Renal cortex interstitium (tissue), 15 donors: ENCODE measurements at places on chromosomes 2 and 18.

GRCh38 chr2:99597616-99598015 lies 107.8 kb upstream of the REV1 start:
- DNase-seq = no peak

DNA sequence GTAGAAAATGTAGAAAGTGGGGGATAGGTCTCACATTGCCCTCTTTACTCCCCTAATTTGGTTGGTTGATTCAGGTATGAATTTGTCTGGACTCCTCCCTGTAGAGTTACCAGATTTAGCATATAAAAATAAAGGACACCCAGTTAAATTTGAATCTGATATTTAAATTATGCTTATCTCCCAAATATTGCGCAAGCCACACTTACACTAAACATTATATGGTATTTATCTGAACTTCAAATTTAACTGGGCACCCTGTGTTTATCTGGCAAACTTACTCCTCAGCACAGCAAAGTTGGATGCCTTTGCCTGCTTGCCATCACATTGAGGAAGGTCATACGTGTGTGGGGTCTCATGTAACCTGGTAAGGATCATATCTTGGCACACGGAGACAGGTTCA lies 882.4 kb upstream of the FAM98A start:
- no peak for DNase-seq

- DNase-seq = no peak
Measured at GRCh38 chr18:77063260-77063659, 69.3 kb downstream of the MBP start.

- DNase-seq = no peak
Measured at GRCh38 chr2:128662051-128662471, 343.4 kb upstream of the HS6ST1 start.

- no peak for DNase-seq
Measured at GRCh38 chr18:36843199-36843598, 14.3 kb downstream of the KIAA1328 start.

DNA sequence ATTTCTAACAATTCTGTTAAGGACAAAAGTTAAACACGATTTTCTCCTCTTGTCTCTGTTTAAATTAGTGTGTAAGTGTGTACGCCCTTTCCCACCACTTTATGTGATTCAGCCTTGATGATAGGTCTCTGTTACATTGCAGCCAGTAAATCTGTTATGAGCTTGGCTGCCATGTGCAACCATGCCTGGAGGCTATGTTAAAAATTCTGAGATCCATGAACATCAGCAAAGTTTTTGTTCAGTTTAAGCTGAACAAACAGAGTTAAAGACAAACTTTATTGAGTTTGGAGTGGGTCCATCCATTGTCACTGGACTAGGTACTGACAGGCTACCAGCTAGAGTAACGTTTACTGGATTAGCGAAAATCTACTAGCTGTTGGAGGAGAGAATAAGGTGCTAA lies 110.4 kb downstream of the NCKAP5 start:
- no peak for DNase-seq

DNA sequence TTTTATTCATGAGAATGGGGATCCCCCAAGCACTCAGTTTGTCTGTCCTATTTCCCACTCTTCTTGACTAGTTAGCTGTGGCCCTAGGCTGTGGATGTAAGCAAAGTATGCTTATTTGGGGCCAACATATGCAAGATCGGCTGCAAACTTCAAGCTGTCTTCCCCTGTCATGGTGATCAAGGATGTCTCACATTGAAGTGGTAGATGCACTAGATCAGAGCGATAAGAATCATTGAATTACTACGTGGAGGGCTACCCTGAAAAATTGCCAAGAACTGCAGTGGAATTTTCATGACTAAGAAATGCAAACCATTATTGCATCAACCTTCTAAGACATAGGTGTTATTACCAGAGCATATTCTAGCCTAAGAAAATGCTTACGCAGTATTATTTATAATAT lies 527.4 kb downstream of the RNF144A start:
- no peak for DNase-seq

- DNase-seq = no peak
Measured at GRCh38 chr2:233489143-233489542, 77.4 kb downstream of the USP40 start.

GRCh38 chr2:142165790-142166189 lies 35.0 kb upstream of the LRP1B start:
- no peak for DNase-seq

GRCh38 chr2:168727904-168728470 lies 74.5 kb upstream of the NOSTRIN start:
- no peak for DNase-seq

DNA sequence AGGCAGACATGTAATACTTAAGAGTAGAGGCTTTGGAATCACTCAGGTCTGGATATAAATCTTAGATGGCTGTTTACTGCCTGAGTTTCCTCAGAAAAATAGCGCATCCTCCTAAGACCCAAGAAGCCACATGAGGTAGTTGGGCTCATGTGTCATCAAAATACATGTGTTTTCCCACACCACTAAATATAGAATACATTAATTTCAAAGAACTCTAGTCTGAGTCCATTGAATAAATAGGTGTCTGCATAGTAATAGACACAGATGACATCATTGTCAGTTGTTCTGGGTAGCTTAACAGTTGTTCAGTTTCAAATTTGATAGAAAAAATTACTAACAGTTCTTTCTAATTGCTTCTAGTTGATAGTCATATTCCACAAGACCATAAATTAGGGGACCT lies 9.6 kb downstream of the PPP1R1C start:
- DNase-seq = no peak

- DNase-seq = no peak
Measured at GRCh38 chr2:67783026-67783425, 279.8 kb downstream of the C1D start.

GRCh38 chr2:187574969-187575750 lies 20.9 kb upstream of the TFPI start:
- DNase-seq = no peak

- DNase-seq = no peak
Measured at GRCh38 chr2:168072626-168073303, 174.6 kb downstream of the STK39 start.

DNA sequence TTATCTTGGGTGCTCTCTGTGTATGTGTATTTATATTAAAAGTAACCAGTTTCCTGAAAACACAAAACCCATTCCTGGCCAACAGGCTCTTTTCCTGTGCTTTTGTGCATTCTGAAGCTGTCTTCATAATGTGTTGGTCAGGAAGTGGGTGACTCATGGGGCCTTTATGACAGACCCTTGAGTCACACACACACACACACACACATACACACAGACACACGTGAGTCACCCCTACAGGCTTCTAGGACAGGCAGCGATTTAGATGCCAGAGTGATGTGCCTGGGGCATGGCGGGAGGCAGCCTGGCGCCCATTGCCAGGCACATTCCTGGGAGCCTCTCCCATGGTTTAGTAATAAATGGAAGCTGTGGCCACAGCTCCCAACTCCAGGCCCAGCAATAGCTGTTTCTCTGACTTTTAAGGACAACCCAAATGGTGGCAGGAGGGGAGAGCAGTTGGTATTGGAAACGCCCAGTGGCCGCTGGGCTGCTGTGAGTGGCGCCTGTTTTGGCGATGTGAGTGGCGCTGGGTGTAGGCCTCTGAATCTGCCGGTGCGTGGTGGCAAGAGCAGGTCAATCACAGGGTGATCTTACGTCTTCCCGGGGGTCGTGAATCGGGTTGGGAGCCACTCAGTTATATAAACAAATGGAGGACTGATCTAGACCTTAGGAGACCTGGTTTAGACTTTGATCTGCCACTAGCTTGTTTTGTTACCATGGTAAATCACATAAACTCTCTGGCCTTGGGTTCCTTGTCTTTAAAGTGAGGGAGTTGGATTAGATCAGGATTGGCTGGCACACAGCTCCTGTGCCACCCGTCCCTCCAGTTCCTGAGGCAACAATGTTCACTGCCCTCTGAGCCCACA lies 150.7 kb upstream of the DLX2 start:
- no peak for DNase-seq

GRCh38 chr2:119202610-119203310 lies 20.9 kb upstream of the STEAP3 start:
- no peak for DNase-seq

DNA sequence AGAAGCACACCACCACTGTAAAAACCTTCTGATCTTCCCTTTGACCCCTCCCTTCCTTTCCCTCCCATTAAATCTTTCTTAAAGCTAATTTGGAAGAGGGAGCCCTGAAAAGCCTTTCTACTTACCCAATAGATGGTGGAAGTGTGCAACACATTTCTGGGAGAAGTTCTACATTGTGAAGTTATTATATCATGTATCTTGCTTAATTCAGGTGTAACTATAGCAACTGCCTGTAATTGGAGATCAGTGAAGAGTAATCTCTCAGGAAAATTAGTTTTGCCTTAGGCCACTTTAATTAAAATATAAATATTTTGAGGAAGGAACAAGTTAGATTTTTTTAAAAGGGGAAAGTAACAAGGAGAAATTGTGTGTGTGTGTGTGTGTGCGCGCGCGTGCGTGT lies 266.0 kb downstream of the SH3BP4 start:
- DNase-seq = no peak

DNA sequence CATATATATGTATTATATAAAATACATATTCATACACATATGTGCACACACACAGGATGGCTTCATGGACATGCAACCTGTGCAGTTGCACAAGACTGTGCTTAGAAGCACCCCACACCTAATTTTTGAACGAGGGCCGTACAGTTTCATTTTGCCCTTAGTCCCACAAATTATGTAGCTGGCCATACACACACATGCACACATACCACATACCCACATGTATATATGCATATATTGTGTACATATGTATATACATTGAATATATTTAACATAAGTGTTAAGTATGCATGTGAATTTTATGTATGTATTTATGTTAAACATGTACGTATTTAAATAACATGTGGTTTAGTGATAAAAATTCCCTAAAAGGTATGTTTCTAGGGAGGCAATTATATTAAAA lies 18.3 kb downstream of the GPATCH11 start:
- DNase-seq = no peak

DNA sequence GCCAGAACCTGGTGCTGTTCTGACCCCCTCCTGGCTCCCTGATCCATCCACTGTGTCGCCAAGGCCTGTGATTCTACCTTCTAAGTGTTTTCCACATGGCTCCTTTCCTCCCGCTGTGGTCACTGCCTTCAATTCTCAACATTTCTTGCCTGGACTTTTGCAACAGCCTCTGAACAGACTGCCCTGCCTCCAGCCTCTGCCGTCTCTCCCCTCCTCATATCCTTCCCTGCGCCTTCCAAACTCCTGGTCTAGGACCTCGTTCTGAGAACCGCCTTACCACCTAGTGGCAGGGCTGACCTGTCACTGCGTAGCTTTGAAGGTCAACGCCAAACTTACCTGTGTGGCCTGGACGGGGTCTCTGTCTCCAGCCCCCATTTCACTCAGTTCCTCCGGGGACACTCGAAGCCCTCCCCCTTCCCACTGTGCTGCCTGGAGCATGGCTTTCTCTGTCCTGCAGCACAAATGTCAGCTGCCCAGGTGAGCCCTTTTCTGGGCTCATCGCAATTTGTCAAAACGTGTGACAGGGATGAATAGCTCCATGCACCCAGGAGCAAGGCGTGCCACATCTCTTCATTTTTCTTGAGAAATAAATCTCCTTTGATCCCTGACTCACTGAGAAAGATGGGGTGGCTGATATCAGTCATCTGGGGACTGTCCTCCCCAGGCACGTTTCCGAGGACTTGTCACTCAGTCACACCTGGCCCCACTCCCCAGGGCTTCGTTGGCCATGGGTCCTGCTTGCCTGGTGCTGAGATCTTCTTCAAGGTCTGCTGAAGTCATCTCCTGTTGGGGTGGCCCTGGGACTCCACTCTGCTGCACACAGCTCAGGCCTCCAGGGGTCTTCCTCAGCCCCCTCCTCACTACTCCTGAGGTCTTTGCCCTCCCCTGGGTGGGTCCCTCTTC lies 46.7 kb downstream of the LDLRAD4 start:
- DNase-seq = no peak

GRCh38 chr18:808086-808485 lies 4.0 kb downstream of the YES1 start:
- no peak for DNase-seq

GRCh38 chr2:215486291-215487001 lies 50.6 kb upstream of the FN1 start:
- no peak for DNase-seq

DNA sequence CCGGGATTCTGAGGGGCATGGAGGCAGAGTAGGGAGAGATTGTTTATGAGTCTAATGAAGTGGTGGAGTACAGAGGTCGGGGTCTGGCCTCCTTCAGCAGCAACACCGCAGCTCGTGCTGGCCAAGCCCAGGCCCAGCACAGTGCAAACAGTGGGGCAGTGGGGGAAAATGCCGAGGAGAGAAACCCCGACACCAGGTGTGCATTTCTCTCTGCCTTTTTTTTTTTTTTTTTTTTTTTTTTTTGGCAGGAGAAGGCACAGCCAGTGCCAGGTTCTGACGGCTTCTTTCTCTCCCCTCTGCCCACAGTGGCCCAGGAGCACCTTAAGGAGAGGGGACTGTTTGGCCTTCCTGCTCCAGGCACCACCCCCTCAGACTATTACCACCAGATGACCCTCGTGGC lies 219.3 kb downstream of the GLI2 start:
- DNase-seq = no peak

- DNase-seq = no peak
Measured at GRCh38 chr2:64551851-64552250, 27.7 kb downstream of the AFTPH start.

GRCh38 chr18:62588217-62588616 lies 65.4 kb downstream of the ZCCHC2 start:
- no peak for DNase-seq

DNA sequence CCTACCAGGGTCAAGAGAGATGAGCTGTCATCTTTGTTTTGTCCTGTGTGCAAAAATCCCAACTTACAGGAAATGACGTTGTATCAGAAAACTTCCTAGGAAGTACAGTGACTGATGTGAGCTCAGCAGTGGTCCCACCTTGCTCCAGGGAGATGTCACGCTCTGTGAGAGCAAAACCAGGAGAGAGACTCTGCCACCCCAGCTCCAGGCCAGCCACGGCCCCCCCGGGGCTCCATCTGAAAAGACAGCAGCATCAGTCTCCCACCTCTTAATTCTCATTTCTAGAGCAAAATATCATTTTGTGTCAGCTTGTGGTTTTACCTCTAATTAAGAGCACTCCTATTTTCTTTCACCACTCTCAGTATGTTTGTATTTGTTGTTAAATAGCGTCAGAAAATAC lies 57.5 kb downstream of the MYL12B start:
- DNase-seq = no peak

DNA sequence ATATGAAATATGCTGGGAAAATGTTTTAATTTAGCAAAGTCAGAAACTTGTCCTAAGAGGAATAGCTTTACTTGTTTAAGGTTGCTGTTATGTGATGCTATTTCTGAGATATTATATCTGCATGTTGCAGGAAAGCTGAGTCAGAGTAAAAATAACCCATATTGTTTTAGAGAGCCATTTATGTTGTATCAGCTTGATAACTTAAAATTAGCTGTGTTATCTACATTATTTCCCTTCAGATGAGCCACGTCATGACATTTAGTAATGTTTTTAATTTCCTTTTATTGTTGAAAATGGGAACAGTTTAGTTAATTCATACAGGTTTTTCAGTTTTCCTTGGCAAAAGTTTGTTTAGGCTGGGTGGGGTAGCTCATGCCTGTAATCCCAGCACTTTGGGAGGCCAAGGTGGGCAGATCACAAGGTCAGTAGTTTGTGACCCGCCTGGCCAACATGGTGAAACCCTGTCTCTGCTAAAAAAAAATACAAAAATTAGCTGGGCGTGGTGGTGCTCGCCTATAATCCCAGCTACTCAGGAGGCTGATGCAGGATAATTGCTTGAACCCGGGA lies 55.8 kb downstream of the TTC27 start:
- no peak for DNase-seq

GRCh38 chr2:137968477-137969417 lies 4.5 kb downstream of the HNMT start:
- no peak for DNase-seq

GRCh38 chr2:54332386-54332785 lies 76.4 kb upstream of the TSPYL6 start:
- DNase-seq = no peak

GRCh38 chr2:186477790-186478189 lies 8.3 kb upstream of the ZC3H15 start:
- DNase-seq = no peak
